Endodermal cell (in vitro differentiated cells): ENCODE measurements at places on chromosomes 11 and 22.

DNA sequence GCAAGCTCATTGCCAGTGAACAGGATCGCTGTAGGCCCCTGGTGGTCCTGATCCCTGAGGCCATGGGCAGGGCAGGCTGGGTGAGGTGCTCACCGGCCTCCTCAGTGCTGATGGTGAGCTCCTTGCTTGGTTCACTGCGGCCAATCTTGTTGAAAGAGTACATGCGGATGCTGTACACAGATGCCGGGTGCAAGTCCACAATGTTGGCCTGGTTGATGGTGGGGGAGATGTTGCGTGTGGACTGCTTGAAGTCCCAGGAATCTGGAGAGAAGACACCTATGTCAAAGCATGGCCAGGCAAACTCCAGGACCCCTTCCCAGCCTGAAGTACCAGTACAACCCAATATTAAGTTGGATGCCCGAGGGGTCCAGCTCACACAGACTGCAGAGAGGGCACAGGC is 144.1 kb downstream of the CEP164 start:
- no peak for DNase-seq

DNA sequence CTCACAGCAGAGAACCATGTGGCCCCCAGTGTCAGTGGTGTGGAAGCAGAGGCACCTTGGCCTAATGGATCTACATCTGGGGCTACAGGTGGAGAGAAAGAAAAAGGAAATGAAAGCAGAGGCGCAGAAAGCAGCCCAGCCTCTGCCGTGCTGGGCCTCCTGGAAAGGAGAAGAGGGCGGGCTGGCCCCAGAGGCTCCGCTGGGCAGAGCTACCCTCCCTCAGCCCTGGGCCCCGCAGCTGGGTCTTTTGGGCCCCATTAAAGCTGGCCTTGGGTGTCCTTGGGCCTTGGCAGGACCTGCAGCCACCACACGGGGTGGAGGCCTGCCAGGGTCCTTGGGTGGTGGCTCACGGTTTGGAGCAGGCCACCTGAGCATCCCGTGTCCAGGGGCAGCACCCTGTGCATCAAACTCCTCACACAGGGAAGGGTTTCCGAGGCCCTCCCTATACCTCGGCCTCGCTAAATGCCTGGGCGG is 31.6 kb upstream of the GAL start:
- no peak for DNase-seq

GRCh38 chr11:80173371-80174136 is 732.7 kb upstream of the TENM4 start:
- DNase-seq, result no peak

DNA sequence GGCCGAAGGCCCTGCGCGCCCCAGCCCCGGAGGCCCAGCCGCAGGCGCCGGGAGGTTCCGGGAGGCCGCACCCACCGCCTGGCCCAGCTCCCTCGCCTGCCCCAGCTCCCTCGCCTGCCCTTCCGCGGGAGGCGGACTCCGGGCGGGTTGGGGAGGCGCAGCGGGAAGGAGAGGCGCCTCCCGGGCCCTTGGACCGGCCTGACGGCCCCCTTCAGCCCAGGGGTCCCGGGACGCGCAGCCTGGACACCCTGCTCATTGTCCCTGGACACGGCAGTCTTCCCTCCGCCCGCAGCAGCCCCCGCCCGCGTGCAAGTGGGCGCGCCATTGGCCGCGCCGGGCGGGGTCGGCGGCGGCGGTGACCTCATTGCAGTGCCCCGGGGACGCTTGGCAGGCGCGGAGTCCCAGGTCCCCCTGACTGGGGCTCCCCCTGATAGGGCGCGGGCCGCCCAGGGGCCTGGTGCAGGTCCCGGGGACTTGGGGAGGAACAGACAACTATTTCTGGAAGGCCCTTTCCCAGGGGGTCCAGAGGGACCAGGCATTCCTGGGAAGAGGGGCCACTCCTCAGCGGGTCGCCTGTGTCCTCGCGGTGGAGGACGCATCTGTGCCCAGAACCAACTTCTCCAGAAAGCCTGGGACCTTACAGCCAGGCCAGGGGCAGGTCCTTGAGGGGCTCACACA is 501 bp downstream of the CD151 start:
- peak; percentile 81 for DNase-seq

- DNase-seq, result no peak
These were observed 19.3 kb upstream of the GLYATL1 start for GRCh38 chr11:58919980-58920379.

DNA sequence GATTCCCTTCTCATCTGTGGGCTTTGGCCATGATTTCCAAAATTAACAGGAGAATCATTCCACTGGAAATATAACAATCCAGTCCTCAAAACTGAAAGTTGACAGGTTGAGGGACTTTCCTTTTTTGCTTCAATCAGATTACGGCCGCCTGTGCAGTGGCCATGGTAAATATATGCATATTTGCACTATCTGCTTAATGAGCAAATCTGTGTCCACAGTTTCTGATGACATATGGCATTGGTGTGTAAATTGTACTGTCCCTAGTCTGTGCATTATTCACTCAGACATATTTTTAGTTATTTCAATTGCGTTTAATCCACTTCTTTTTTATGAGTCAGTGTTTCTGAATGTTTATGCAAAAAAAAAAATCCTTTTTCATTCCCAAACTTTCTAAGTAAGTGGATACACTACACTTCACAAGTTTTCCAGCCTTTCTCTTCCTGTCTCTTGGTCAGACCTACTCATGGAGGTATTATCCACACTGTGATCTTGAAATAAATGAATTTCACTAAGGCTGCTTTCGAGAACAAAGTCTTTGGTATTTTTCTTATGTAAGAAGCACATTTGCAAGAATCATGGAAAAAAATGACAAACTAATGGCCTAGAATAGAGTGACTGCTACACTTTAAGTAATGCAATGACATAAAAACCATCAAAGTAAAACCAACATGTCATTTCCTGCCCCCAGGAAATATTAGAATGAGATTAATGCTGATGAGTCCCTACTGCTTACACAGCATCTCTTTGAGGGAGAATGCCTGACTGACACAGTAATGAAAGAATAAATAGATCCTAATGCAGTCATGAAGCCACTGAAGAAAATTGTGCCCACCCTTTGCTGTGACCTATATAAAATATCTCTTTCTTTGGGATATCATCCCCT is 76.4 kb upstream of the MTNR1B start:
- DNase-seq, result no peak

DNA sequence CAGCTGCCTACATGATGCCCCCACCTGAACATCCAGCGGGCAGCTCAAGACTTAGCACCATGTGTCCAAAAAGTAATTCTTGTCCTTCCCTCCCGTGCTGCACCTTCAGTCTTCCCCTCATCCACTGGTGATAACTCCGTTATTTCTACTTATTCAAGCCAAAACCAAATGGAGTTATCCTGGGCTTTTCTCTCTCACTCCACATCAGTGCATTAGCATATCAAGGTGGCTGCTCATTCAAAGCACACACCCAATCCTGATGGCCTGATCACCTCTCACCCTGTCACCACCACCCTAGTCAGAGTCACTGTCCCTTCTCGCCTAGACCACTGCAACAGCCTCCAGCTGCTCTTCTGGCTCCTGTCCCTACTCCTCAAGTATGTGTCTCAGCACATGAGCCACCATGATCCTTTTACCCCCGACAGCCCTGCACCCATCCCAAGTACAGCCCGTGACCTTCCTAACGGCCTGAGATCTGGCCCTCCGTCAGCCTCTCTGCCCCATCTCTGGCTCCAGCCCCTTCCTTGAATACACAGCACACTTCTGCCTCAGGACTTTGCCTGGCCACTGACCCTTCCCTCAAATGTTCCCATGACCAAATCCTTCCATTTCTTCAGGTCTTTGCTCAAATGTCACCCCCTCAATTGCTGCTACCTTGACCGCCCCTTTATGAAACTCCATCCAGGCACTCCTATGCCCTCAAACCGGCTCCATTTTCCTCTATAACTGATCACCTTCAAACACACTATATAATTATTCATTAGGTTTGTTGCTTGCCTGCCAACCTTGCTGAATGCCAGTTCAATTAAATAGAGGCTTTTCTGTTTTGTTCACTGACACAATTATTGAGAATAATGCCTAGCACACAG is 19.7 kb upstream of the SLC25A1 start:
- DNase-seq, result no peak

GRCh38 chr22:40176921-40177737 is 596 bp upstream of the TNRC6B start:
- DNase-seq, result peak; percentile 89
